ENCODE measurements at places on chromosomes 3 and 15. TPM values are rescaled to one million over a fixed set of nuclear protein-coding genes. Genes with fewer than 3 reads are reported as not detected.

The LXN gene
- total RNA-seq, result 18.6 TPM

The GABRR3 gene
- not detected for total RNA-seq

The SLC9A9 gene
- 11.1 TPM for total RNA-seq

The GABRG3 gene
- total RNA-seq, result not detected

The DAPK2 gene
- total RNA-seq, result 59.4 TPM

The DOCK3 gene
- total RNA-seq, result 6.3 TPM

The WNT5A gene
- total RNA-seq, result 0.30 TPM

The PRSS50 gene
- 0.22 TPM for total RNA-seq

The SH2D7 gene
- not detected for total RNA-seq
